Left kidney (tissue), 8 donors: ENCODE measurements at places on chromosomes 13 and 19.

GRCh38 chr13:104253063-104253680 is 1187.0 kb upstream of the SLC10A2 start:
- no peak for DNase-seq

GRCh38 chr13:101499406-101499805 is 46.9 kb downstream of the ITGBL1 start:
- no peak for DNase-seq

DNA sequence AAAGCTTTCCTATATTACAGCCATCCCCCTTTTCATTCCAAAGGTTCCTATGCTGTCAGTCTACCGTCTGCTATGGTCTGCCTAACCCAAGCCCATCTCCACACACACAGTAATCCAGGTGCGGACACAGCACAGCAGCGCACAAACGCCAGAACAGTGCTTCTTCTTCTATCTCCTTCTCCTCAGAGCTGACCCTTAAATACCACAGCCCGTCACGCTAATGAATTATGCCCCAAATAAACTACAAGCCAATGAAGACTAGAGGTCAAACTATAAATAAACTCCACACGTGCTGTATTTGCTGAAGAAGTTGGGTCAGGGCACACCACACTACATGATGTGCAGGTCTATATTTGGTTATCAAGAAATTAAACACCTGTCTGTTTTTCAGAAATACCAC is 71.8 kb downstream of the TBC1D4 start:
- no peak for DNase-seq

DNA sequence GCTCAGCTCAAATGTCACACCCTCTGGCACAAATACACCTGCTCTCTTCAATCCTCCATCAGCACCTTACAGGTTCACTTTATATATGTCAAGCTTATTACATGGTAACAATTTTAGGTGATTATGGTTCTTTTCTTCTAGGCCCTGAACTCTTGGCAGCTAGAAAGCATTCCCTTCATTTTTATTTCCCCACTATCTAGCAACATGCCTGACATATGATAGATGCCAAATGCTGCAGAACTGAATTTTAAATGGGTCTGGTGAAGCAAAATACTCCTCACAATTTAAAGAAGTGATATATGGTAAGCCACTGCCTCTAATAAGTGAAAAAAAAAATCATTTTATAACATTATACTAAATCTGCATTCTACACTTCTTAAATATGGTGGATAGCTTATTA is 95.2 kb downstream of the USP12 start:
- no peak for DNase-seq

DNA sequence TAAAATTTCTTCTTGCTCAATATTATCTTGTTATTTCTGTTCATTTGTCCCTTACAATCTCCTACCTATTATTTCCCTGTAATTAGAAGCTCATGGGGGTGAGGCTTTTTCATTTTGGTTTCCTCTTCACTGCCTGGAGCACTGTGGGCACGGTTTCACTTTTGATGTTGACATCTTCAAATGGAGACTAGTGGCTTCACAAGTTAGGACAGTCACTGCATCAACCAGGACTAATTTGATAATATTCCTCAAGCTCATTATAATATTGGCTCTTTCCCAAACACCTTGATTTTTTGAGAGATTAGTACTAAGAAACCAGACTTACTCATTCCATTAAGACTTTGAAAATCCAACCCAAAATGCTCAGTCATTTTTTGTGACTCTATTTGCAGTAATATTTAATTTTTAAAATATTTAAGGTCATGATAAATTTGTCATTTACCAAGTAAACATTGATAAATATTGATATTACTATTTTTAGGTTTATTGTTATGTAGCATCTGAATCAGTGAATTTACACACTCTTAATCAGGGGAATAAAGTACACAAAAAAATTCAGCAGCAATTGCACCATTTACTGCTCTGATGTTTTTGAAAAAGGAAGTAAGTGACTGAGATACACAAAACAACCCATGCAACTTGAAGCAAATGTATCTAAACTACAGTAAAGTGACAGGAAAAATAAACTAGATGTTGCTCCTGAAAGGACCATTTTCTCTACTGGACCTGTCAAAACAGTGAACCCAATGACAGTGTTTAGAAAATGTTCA is 28.8 kb upstream of the RCBTB2 start:
- DNase-seq: no peak
